ENCODE measurements at places on chromosomes 3 and 15.

DNA sequence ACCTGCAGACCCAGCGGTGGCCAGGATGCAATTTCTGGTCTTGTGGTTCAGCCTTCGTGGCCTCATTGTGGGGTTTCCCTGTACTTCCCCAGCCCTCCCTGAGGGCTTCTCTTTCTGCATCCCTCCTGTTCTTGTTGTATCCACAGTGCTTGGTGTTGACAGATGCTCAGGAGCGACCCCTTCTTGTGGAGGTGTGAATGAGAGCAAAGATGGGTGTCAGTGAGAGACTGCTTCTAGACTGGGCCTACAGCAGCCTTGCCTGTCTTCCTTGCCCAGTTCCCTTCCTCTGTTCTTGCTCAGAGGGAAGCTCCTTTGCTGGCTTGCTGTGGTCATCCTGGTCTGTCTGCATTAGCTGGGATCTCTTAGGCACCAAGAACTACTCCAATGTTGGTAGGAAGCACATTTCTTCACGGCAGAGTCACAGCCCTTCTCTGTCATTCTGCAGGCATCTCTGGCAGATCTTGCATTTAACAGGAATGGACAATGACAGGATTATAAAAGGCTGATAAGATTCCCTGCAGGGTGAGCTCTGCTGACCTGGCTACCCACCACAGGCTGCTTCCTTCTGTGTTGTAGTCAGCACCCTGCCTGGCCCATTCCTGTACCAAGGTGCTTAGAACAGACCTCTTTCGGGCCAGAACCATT lies 317.8 kb upstream of the C2CD4B start:
- peak; percentile 49 for DNase-seq

DNA sequence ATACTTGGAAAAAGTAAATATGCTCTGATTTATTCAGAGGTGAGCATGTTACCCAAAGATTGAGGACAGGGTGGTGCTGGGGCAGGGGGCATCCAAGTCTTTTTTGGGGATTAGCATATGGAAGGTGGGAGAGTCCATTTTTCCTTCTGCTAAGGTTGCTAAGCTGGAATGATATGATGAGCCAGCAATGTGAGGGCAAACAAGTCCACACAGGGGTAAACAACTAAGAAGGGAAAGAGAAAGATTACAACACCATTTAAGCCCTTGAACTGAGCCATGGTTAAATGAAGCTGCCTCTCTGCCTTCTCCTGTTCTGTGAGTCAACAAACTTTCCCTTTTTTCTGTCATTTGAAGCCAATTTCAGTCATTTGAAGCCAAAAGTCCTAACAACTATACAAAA lies 89.0 kb downstream of the RPL22L1 start:
- no peak for DNase-seq

- DNase-seq = no peak
These were observed 620.8 kb downstream of the FGF12 start for GRCh38 chr3:192106543-192106942.

GRCh38 chr15:85581495-85581894 lies 201.1 kb downstream of the AKAP13 start:
- DNase-seq = no peak

GRCh38 chr15:79967298-79968182 lies 3.5 kb downstream of the BCL2A1 start:
- no peak for DNase-seq

DNA sequence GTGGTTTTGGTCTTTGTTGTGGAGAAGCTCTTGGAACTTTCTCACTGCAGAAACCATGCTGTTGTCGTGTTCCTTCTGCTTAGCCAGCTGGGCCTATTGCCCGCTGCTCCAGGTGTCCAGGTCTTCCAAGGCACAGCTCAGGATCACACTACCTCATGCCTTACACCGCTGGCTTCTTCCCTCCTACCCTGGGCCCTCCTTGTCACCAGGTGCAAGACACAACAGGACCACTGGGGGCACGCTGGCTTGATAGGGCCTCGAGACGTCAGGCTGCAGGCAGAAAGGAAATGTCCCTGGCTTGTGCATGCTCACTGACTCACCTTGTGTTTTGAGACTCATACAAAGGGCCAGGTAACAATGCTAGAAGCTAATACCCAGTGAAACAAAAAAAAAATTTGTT lies 32.3 kb downstream of the PAQR9 start:
- no peak for DNase-seq

DNA sequence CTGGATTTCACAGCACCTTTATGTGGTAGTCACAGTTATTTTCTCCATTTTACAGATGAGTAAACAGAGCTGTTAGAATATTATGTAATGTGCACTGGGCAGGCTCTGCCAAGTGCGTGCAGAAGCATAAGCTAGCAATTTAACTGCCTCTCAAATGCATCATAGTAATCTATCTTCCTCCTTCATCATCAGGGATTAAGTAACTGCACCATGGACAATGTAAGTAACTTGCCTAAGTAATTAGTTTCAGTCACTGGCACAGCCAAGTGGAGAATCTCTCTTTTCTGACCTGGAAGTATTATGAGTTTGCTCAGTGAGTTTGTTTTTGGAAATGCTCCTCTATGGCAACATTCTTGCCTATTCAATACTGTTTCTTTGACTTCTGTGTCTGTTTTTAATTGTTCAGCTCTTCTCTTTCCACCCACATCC lies 260.5 kb downstream of the PTPRG start:
- peak; percentile 68 for DNase-seq

DNA sequence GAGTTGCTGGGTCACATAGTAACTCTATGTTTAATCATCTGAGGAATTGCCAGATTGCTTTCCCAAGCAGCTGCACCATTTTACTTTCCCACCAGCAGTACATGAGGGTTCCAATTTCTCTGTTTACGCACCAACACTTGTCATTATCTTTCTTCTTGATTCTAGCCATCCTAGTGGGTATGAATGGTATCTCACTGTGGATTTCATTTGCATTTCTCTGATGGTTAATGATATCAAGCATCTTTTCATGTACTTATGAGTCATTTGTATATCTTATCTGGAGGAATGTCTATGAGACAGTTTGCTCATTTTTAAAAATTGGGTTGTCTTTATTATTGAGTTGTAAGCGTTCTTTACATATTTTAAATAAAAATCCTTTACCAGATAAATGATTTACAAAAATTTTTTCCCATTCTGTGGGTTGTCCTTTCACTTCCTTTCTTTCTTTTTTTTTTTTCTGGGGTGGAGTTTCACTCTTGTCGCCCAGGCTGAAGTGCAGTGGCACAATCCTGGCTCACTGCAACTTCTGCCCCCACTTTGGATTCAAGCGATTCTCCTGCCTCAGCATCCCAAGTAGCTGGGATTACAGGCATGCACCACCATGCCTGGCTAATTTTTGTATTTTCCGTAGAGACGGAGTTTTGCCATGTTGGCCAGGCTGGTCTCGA lies 8.9 kb upstream of the SGO1 start:
- no peak for DNase-seq
